ENCODE measurements at places on chromosomes 12 and 14.

DNA sequence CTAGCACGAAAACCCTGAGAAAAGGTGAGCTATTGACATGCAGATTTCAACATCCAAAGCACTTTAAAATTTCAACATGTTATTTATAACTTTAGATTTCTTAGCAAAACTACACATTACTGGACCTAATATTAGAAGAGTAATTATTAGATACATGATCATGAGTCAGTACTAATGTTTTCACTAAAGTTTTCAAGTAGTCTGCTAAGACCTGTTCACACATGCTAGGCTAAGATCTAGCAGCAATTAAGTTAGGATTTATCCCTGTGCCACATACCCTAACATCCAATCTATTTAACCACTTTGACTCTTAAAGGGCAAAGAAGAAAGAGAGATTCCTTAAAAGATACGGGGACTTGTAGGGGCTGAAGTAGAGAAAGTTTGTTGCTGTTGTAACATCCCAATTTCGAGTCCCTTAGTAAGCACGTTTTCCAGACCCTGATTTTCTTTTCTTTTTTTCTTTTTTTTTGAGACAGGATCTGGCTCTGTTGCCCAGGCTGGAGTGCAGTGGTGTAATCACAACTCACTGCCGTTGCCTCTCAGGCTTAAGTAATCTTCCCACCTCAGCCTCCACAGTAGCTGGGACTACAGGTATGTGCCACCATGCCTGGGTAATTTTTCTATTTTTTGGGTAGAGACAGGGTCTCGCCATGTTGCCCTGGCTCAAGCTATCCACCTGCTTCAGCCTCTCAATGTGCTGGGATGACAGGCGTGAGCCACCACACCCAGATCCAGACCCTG, 102.5 kb upstream of the ATF7IP start:
- DNase-seq: no peak

DNA sequence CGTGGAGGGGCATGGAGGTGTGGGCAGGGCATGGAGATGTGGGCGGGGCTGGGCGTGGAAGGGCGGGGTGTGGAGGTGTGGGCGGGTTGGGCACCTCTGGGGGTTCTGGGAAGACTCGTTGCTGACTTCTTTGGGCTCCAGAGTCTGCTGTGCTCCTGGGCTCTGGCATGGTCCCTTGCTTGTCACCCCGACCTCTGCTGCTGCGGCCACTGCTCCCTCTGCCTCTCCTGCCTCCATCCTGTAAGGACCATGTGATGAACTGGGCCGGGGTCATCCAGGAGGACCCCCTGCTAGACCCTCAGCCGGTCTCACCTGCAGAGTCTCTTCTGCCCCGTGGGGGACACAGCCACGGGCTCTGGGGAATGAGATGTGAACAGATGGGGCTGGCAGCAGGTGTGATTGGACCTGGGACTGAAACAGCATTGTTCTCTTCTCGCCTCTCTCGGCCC, 15.3 kb downstream of the NOC4L start:
- DNase-seq: no peak

GRCh38 chr12:16675438-16675837, 69.5 kb upstream of the LMO3 start:
- DNase-seq: no peak

DNA sequence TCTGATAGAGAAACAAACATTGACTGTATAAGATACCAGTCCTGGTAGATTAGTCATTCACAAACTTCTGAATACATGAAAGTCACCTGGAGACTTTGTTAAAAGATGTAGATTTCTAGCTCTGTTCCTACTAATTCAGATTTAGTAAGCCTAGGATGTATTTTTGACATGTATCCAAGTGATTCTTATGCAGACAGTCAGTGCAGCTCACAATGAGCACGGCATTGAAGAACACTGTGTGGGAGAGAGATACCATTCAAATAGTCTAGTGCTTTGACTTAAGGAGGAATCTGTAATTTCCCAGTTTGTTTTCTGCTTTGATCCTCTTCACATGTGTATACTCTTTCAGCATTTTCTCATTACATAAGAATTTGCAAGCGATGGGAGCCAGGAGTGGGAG, 68.7 kb upstream of the STXBP6 start:
- DNase-seq: no peak

GRCh38 chr14:36430662-36431084, 89.4 kb downstream of the NKX2-1 start:
- DNase-seq: no peak

DNA sequence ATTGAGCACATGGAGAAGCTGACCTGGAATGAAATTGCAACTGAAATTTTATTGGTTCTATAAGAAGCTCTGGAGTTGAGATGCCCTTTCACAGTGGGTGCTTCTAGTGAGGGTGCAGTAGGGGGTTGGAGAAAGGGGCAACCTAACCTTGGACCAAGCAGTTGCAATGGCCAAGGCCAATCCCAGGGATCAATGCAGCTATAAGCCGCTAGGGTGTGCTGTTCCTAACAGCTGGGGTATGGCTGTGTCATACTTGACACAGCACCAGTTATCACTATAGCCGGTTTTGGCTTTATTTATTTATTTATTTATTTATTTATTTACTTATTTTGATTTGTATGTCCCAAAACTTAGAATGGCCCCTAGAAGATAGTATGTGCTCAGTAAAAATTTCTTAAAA, 505.9 kb downstream of the FLRT2 start:
- DNase-seq: no peak

DNA sequence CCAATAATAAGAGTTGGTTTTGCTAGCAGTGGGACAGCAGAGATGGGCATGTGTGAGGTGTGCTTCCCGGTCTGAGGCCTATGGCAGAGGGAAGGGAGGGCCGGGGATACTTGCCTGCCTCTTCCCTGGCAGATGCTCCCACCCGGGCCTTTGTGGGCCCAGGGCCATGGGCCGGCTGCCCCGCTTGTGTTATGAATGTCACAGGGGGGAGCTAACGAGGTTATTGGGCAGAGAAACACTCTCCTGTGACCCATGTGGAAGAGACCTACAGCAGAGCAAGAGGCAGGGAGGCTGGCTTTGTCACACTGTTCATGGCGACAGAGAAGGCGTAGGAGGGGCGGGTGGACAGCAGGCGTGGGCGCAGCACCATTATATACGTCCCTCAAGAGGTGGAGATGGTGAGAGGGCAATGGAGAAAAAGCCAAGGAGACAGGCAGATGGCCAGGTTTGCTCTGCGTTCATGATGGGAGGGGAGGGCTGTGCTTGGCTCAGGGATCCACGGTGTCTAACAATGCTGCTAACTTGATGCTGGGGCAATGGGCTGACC, 13.3 kb downstream of the CCND2 start:
- DNase-seq: no peak

- DNase-seq: no peak
Observed at GRCh38 chr12:55830601-55831446, 1.4 kb upstream of the DNAJC14 start.

GRCh38 chr12:50257236-50258166, 25.8 kb downstream of the LIMA1 start:
- DNase-seq: no peak

DNA sequence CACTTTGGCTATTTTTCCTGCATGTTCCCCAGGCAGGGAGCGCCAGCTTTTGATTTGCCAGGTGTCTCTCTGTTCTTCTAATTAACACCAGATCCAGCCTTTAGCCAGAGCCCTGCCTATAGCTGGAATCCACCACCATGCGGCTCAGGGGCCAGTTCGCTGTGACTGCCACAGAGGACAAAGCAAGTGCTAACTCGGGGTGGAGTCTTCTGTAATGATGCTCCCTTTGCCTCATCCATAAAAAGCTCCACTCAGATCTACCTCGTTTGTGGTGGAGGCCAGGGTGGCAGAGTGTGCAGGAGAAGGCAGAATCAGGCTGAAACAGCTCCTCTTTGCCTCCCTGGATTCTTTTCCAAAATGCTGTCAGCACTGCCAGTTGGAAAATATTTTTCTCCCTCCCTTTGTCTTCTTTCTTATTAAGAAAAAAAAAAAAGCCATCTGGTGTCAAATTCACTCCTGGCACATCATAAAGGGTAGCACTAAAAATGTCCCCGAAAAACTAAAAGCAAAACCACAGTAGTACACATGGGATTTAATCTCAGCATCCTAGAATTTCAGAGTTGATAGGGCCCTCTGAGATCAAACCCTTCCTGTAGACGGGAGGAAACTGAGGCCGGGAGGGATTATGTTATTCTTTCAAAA, 18.0 kb upstream of the CTDSP2 start:
- peak; percentile 34 for DNase-seq

- peak; percentile 76 for DNase-seq
Observed at GRCh38 chr12:121536899-121537813, 43.7 kb downstream of the KDM2B start.

DNA sequence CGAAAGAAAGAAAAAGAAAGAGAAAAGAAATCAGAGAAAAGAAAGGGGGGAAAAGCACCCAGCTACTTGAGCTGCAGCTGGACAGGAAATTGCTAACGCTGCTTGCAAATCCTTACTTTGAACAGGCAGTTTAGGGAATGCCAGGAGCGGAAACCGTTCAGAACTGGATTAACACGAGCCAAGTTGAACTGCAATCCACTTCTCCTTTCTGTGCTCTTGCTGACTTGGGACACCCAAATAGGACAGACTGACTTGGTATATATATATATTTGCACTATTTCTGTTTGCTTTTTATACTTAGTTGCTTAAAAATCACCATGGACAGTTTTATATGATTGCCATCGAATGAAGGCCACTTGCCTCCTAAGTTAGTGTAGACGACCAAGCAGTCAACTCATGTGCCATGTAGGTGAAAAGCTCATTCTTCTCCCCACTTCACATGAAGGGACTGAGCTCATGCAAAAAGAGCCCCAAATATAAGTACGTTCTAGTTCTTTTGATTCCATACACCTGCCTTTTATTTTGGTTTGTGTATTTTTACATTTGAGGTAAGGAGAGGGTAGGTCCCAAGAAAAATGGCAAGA, 5.5 kb downstream of the DUSP6 start:
- no peak for DNase-seq

DNA sequence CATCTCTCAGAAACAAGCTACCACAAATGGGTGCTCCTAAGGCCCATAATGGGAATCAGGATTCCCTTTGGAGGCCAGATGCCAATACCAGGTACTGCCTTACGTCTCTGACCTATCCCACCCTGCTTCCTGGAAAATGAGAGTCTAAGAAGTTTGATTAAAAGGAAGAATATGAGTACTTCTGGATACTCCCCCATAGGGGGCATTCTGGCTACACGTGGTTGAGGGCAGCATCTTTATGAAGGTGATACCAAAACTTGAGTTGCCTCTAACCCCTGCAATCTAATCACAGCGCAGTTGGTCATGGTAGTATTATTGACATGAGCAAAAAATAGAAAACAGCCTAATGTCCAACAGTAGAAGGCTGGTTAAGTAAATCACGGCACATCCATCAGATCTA, 184.2 kb upstream of the LHX5 start:
- no peak for DNase-seq

DNA sequence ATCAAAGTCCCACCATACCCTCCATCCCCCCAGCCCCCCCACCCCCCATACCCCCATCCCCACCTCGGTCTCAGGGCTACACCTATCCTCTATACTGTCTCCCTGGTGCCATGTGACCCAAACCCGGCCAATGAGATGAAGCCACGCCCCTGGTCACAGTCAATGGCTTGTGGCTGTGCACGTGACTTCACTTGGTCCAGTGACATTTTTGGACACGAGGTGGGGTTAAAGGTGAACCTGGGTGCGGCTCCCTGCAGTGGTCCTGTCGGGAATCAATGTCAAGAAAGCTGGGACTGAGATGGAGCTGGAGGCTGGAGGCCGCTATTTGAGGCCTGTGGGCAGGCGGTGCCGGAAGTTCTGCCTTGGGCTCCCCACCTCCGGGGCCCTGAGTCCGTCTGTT, 100.7 kb upstream of the MAP1LC3B2 start:
- no peak for DNase-seq

DNA sequence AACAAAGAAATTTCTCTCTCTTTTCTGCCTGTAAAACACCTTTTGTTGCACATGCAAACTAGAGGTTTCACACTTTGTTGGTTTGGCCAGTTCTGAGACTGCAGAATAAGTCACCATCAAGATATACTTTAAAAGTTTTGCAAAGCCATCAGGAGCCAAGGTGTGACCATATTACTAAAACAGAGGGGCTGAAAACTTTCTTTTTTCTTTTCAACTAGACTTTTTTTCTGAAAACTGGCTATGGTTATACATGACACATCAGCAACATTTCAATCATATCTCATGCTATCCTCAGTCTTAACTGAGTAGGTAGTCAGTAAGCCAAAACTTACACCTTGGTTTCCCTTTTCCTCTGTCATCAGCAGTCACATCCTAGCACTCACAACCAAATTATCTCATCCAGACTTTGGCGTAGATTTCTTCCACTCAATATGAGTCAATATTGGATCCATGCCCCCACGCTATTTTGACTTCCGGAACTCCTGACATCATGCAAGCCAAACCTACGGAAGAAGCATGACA, 4.1 kb upstream of the IFNG start:
- no peak for DNase-seq
